ENCODE measurements at places on chromosomes 2 and 18.

- DNase-seq, result no peak
Observed at GRCh38 chr2:37877457-37878315, 47.4 kb upstream of the RMDN2 start.

- no peak for DNase-seq
Observed at GRCh38 chr18:49491534-49491856, 4.5 kb upstream of the C18orf32 start.

GRCh38 chr18:24068945-24069693 is 54.6 kb downstream of the TTC39C start:
- no peak for DNase-seq

DNA sequence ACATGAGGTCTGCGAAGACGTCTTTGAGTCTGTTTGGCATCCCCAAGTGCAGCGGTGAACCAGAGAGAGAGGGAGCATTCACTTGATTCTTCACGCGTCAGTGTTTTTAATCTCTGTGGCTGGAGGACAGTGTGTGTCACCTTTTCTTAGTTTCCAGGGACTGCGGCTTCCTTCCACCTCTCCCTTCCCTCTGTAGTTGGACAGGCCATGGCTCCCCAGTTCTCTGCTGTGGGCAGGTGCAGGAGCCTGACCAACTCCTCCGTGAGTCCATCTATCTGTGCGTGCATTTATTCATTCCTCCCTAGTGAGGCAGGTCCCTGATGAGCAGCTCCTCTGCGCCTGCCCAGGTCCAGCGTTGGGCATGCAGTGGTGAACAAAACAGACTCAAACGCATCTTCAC is 42.9 kb downstream of the AGAP1 start:
- DNase-seq, result no peak

DNA sequence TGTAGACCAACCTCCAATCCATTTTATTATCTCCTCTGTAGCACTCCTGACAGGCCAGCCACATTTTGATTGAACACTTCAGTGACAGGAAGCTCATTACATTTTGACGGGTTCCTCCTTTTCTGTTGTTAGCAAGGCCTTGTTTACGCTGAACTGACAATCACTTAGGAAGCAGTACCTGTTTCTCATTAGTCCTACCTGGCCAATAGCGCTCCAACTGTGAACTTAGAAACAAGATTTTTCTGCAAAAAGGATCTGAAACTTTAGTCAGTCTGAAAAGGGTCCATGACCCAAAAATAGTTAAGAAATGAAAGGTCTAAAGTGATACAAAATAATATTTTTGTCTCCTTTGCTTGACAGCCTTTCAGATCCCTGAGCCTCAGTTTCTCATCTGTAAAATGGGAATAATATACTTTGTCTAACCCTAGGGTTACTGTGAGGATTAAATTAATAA is 119.6 kb upstream of the MSTN start:
- no peak for DNase-seq

- DNase-seq, result no peak
Observed at GRCh38 chr18:68721681-68722583, 7.0 kb upstream of the TMX3 start.

DNA sequence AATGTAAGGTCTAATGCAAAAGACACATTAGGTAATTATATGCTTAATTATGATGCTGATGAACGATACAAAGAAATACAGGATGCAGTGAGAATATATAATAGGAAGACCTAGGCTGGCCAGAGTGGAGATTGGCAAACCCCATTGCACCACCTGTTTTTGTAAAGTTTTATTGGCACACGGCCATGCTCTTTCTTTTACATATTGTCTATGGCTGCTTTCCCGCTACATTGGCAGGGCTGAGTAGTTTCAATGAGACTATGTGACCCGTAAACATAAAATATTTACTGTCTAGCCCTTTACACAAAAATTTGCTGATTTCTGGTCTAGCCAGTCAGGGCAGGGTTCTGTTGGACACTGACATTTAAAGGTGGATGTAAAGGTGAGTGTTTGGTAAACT is 5.4 kb downstream of the SEC11C start:
- DNase-seq, result no peak

- no peak for DNase-seq
Observed at GRCh38 chr2:177187631-177188312, 24.8 kb upstream of the HNRNPA3 start.

GRCh38 chr2:99386011-99386410 is 48.8 kb downstream of the EIF5B start:
- DNase-seq, result no peak

GRCh38 chr18:8705961-8706790 is 820 bp downstream of the MTCL1 start:
- no peak for DNase-seq

DNA sequence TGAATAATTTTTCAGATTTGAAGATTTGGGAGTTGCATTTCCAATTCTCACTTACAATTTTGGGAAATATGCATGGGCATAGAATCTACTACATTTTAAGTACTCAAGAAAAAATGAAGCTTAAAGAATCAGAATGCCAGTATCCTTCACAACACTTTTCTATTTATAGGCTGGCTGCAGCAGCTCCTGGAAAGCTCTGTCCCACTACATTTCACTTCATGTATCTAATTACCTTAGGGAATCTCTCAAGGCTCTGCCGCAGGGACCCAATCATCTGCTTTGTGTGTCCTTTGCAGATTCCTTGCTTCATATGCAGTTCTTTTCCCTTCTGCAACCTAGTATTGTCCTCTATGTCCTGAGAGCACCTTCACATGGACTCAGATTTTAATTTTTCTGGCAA is 102.9 kb downstream of the NUP35 start:
- no peak for DNase-seq

- DNase-seq, result no peak
Observed at GRCh38 chr2:207241198-207241597, 75.5 kb upstream of the KLF7 start.

- DNase-seq, result peak; percentile 45
Observed at GRCh38 chr2:197804758-197805714, 643 bp downstream of the PLCL1 start.

DNA sequence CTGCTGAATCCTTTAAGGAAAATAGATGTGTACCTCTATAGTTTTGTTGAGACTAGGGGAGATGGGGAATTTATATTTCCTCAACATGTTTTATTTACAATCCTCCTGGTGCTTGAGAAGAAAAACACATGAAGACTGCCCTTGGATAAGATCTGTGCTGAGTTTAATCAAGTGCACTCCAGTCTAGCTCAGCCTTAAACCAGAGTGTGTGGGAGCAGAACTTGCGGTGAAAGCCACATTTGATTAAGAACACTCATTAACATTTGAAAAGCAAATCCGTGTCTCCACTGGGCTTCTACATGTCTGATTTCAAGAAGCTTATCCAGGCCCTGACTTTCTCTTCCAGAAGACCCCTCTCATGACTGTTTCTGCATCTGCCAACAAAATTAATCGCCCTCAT is 84.8 kb upstream of the ITGA6 start:
- DNase-seq, result no peak

DNA sequence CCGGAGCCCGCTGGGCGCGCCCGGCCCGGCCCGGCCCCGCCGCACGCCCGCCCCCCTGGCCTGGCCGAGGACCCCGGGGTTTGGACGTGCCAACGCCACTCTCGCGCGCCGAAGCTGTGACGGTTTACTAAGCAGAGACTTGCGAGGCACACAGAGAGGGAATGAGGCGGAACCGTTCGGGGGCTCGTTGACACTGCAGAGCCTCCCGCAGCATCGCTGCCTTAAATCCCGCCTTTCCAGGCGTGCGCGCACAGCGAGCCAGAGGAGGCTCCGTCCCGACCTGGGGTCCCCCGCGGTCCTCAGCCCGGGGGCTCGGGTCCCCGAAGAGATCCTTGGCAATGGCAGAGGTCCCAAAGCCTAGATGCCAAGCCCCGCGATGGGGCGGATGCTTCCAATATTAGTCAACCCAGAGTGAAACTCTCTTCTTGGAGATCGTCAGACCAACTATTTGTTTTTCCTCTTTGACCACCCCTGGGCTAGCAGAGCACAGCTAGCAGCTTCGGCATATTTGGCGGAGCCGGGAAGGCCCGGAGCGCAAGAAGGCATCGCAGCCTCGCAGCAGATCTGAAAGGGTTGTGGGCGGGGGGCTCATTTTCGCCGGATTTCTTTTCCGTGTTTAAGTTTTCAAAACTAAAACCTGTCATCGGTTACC is at the start of gene ZNF385B:
ZNF385B (minus strand) TSS at position 197 of the 652 bp plus-strand sequence.
- DNase-seq, result no peak

- no peak for DNase-seq
Observed at GRCh38 chr2:26077291-26077690, 43.4 kb downstream of the RAB10 start.

DNA sequence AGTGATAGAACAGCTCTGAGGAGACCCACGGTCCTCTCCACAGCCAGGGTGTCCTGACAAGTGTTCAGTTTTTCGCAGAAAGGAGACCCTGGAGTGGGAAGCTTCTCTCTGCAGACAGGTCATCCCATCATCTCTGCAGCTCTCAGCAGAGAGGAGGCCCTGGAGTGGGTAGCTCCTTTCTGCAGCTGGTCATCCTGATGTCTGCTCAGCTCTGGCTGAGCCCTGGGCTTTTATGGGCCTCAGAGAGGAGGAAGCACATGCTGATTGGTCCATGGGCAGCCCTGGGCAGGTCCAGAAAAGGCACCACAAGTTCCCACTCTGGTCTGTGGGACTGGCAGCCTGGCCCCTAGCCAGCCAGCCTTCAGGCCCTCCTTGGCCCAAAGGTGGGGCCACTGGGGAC is 72.3 kb upstream of the ST3GAL5 start:
- no peak for DNase-seq

- no peak for DNase-seq
Observed at GRCh38 chr2:180892091-180892490, 88.3 kb upstream of the UBE2E3 start.

DNA sequence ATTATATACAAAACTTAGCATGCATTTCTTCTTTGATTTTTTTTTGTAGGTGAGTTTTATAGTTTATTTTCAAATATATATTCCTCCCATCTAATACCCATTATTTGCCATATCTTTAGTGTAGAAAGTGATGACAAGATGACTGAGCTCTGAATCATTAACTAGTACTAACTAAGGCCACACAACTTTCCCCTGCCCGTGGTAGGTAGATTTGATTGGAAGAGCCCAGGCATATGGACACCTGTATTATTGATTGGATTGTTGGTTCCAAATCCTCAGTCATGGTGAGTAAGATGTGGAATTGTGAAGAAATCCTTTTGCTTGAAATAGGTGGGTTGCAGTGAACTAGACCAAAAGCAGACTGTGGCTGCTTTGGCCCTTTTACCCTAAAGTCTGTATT is 54.8 kb downstream of the ABI2 start:
- no peak for DNase-seq

GRCh38 chr18:21896732-21897336 is 156.2 kb downstream of the MIB1 start:
- no peak for DNase-seq

GRCh38 chr2:37026050-37026449 is 58.1 kb downstream of the HEATR5B start:
- DNase-seq, result no peak

- no peak for DNase-seq
Observed at GRCh38 chr2:36512705-36513104, 85.3 kb downstream of the FEZ2 start.

DNA sequence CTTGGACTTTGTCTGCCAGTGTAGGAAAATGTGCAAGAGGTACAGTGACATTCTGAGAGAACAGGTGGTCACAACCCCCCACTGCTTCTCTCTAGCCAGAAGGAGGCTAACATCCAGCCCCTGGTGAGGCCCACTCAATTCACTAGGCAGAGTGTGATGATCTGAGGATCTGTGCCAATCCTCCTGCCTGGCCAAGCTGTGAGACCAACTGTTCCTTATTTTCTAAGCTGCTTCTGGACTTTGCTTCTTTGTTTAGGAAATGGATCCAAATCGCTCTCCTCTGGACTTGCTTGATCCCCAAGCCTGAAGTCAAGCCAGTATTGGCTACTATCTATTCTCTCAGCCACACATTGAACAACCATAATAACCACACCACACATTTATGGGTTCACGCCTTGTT is 202.8 kb downstream of the PIK3C3 start:
- DNase-seq, result no peak

GRCh38 chr2:10883801-10884478 is 27.8 kb upstream of the KCNF1 start:
- DNase-seq, result no peak

DNA sequence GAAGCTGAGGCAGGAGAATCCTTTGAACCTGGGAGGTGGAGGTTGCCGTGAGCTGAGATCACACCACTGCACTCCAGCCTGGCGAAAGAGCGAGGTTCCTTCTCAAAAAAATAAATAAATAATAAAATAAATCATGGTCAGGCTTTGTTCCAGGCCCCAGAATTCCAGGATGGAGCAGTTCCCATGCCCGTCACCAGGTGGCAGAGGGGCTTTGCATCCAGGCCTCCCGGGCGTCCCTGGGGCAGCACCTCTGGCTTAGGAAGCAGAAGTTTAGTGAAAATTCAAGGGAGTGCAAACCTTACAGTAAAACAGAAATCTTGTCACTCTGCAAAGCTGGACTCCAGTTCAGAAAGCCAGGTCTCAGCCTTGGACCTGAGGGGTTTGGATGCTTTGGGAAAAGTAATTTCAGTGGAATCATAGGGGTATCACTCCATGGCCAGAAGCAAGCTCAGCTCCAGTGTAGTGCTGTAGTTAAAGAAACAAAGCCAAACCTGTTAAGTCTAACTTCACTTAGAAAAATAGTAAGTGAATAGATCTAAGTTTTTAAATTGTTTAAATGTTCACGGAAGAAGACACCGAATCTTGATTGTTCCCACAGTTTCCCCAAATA is 512.7 kb downstream of the CMPK2 start:
- DNase-seq, result no peak

GRCh38 chr2:3450385-3451010 is 68.8 kb downstream of the ADI1 start:
- DNase-seq, result no peak

DNA sequence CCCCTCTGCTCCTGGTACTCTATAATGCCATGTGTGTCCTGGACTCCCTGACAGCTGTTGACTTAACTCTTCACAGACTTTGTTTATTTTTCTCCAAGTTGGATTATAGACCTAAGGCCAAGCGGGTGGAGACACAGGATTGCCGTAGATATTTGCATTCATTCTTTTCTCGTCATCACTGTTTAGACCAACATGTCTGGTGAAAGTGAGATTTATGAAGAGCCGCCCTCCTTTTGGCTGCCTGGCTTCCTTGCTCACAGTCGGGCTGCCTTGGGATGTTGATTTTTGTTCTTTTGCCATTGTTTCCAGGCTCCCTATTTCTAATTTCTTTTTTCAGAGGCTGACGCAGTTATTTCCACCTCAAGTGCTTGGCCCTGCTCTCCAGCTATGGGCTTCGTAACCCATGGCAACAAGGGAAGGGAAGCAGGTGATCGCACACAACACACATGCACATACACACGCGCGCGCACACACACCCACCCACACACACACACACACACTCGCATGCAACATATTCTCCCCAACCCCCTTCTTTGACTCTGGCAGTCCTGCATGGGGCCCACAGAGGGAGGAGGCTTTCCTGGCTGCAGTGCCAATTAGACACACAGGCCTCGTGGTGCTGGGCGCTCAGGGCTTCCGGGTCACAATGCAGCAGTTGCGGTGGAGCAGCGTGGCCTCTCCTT is 296.5 kb downstream of the MTX2 start:
- no peak for DNase-seq

GRCh38 chr2:19742872-19743271 is 158.9 kb downstream of the TTC32 start:
- DNase-seq, result no peak

- DNase-seq, result no peak
Observed at GRCh38 chr2:155218292-155218924, 519.9 kb downstream of the KCNJ3 start.

Measured in RWPE2 (cell line).